ENCODE measurements at places on chromosomes 3 and 15. TPM values are rescaled to one million over a fixed set of nuclear protein-coding genes. Genes with fewer than 3 reads are reported as not detected.

The ERC2 gene
- 1.5 TPM for total RNA-seq

The PYGO1 gene
- 5.8 TPM for total RNA-seq

The CPA3 gene
- total RNA-seq = not detected

The CCDC9B gene
- total RNA-seq = 67.3 TPM

The CACNA1D gene
- 2.3 TPM for total RNA-seq

The TIMP4 gene
- not detected for total RNA-seq

The CCDC33 gene
- total RNA-seq = not detected

Measured in mammary epithelial cell (primary cell).